Occipital lobe (tissue), 3 donors: ENCODE measurements at places on chromosomes 7 and 10.

DNA sequence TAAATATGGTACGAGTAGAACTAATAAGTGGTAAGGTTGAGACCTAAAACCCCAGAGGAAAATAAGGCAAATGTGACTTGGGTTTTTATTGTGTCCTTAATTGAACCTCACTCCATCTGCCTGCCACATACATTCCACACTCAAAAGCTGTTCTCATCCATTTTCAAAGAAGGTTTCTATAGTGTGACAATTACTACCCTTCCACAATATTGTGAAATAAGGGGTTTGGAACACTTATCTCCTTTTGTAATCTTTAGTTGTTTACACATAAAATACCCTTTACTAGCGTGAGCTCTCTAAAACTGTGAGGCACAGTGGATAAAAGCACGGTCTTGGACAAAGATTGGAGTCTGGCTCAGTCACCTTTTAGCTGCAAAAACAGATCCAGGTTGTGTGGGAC, 166.6 kb downstream of the THSD7A start:
- DNase-seq, result no peak

- no peak for DNase-seq
Observed at GRCh38 chr7:149093228-149093627, 2.7 kb upstream of the ZNF786 start.

GRCh38 chr10:90227217-90227656, 525.8 kb downstream of the KIF20B start:
- DNase-seq, result no peak

- no peak for DNase-seq
Observed at GRCh38 chr10:22042557-22043326, 39.2 kb upstream of the DNAJC1 start.

- DNase-seq, result no peak
Observed at GRCh38 chr10:101807158-101807557, 11.1 kb downstream of the OGA start.
